CD4-positive, alpha-beta T cell treated with Interleukin-10 for 1 hour (primary cell): ENCODE measurements at places on chromosomes 1 and 21.

GRCh38 chr21:32764186-32764585 lies 7.4 kb downstream of the PAXBP1 start:
- DNase-seq = no peak

GRCh38 chr1:185720633-185721272 lies 13.4 kb upstream of the HMCN1 start:
- DNase-seq = no peak

GRCh38 chr21:14687268-14687625 lies 141.1 kb upstream of the SAMSN1 start:
- DNase-seq = no peak

DNA sequence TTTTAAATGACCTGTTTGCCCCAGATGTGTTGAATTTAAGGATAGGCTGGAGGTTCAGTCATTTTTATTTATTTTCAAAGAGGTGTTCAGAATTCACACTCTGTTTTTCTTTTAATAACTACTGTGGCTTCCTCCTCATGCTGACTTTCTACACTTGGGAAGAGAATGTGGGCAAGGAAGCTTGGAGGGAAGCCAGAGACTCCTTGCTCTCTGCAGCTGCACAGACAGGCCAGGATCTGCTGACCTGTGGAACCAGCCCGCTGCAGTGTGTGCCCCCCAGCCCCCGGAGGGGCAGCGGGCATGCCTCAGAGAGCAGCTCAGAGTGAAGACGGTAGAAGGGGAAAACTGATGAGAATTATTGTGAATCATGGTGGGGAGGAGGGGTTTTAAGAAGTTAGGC lies 16.9 kb downstream of the MGST3 start:
- DNase-seq = no peak

GRCh38 chr1:21622466-21623315 lies 46.5 kb downstream of the RAP1GAP start:
- DNase-seq = peak; percentile 45

DNA sequence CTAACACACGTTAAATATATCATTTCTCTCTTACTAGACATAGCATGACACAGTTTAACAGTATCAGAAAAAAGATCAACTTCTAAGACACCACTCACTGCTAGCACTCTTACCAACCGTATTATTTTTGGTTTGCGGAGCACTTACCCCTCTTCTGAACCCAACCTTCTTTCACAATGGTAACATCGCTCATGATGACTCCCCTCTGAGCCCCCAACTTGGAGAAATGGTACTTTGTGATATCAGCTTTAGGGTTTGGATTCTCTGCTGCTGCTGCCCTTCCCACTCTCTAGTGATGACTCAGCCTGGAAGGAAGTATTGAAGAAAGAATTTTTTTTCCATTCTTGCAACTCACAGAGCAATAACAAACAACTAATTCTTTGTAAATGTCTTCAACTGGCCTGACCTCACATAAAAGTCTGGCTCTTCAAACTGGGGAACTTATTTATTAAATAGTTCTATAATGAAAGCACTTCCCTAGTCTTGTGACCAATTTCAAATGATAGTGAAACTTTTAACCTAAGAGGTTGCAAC lies 7.0 kb downstream of the AKT3 start:
- peak; percentile 39 for DNase-seq

GRCh38 chr1:115668579-115668978 lies 26.8 kb downstream of the VANGL1 start:
- no peak for DNase-seq

GRCh38 chr1:41359211-41360073 lies 1.8 kb upstream of the FOXO6 start:
- DNase-seq = no peak

- no peak for DNase-seq
Observed at GRCh38 chr1:147794570-147794969, 34.2 kb upstream of the GJA5 start.

- peak; percentile 54 for DNase-seq
Observed at GRCh38 chr1:7680207-7680954, 90.7 kb upstream of the VAMP3 start.

- DNase-seq = no peak
Observed at GRCh38 chr1:58994664-58995063, 210.8 kb upstream of the JUN start.

DNA sequence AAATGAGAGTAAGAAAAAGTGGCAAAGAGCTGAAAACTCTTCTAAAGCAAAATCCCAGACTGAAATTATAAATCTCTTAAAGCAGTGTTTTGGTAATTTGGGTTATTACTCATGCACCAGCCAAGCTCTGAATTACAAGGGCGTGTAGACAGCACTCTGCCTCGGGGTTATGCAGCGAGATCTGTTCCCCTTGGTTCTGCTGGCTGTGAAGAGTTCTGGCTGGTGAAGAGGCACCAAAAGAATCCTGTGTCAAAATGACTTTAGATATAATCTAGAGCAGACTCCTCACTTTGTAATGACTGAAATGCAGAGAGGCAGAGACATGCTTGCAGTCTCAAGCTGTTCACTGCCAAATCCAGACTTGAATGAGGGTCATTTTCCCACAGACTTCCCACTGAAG lies 461.8 kb upstream of the CXADR start:
- DNase-seq = no peak

GRCh38 chr1:172071746-172072145 lies 230.4 kb downstream of the DNM3 start:
- DNase-seq = no peak

GRCh38 chr1:210394281-210394821 lies 65.6 kb downstream of the HHAT start:
- no peak for DNase-seq

GRCh38 chr1:30402031-30402430 lies 321.4 kb downstream of the MATN1 start:
- DNase-seq = no peak

DNA sequence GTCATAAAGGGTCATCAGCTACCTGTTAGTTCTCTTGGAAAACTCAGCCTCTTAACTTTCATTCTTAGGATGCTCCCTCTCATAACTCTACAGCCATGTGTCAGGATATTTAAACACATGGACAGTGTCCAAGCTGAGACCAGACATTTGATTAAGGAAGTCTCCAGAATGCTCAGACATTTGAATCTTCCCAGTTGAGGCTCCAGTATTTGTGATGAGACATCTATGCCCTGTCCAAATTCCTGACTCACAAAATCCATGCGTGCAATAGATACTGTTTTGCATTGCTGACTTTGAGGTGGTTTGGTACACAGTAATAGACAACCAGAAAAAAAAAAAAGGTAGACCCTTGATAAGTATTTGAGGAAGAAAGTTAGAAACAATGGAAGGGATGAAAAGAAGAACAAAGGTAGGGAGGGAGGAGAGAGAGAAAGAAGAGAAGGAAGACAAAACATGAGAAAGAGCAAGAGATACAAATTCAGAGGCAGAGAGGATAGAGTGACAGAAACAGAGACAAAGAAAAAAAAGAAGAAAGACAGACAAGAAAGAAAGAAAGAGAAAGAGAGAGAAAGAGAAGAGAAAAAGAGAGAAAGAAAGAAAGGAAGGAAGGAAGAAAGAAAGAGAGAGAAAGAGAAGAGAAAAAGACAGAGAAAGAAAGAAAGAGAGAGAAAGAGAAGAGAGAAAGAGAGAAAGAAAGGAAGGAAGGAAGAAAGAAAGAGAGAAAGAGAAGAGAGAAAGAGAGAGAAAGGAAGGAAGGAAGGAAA lies 275.5 kb upstream of the PRMT6 start:
- DNase-seq = no peak

DNA sequence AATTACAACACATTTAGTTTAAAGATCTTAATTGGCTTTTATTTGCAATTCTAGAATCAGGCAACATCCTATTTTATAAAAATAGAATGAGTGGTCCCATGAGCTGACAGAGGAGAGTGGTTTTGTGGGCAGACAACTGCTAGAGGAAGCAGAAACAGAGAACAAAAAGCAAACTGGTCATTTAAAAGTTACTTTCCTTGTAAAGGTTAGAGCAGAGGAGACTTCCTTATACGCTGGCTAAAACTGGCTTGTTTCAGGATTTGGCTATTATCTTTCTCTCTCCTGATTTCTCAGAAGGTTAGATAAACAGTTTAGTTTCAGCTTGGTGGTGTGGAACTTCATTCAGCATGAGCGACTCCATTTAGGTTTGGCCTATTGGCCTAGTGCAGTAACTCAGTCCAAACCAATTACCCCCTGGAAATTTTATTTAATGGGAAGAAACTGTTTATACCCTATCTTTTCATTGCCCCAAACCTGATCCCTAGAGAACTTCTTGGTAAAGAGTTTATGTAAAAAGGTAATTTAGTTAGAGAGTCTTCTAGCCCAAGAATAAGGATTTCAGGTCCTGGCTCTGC lies 32.2 kb upstream of the IL20 start:
- no peak for DNase-seq

DNA sequence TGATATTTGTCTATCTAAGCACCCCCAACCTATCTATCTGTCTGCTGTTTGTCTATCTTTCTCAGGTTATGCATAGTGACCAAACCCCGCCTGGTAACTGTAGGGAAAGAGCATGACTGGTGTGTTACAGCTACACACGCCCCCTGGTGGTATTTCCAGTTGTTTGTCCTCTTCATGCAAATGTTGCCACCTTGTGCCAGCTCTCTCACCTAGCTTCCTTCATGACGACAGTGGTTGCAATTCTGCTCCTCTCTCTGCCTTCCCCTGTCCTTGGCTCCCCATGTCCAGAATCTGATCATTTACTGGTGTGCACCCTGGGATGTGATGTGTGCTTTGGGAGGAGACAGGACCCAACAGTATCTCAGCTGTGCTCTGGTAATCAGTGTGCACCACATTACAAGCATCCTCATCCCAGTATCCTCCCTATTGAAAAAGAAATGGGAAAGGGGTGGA lies 8.1 kb upstream of the INKA2 start:
- peak; percentile 79 for DNase-seq

DNA sequence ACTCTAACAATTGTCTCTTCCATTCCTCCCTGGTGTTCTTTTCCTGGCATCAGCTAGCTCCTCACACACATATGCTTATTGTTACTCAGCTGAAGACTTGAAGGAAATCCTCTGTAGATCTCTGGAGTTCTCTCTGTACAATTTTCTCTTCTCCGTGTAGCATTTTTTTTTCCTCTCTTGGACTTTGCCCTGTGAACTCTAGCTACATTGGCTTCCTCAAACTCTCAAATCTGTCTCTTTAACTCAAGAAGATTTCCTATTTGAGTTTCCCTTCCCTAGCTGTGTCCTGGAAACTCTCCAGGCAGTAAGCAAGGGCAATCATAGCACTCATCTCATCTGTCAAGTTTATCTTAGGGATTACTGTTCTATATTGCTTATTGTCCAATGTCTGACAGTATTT lies 4.3 kb upstream of the MIA3 start:
- no peak for DNase-seq

GRCh38 chr1:227543283-227544066 lies 19.9 kb upstream of the ZNF678 start:
- DNase-seq = no peak

DNA sequence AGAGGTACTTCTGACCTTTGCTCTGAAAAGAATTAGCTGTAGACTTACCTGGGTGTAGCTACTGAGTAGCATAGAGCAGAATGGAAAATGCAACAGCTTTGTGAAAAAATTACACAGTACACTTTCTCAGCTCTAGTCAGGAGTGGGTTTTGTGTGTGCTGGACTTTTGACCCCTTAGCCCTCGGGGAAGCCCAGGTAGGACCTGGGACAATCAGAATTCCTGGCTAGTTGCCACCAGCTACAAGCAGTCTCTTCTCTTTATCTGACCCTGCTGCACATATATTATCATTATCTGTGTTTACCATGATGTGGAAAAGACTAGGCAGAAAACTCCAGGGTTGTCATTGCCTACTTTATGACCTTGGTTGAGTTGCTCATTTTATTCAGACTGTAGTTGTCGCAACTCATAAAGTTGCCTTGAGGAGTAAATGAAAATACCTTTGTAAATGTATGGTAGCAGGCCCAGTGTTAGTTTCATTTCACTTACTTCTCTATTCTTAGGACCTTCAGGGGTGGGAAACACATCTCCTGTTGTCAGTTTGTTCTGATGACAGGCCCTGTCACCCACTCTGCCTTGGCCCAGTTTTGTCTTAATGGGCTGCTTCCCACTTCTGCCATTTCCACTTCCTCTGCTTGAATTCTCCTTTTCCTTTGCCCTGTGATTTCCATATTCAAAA lies 5.4 kb downstream of the NEK7 start:
- no peak for DNase-seq

DNA sequence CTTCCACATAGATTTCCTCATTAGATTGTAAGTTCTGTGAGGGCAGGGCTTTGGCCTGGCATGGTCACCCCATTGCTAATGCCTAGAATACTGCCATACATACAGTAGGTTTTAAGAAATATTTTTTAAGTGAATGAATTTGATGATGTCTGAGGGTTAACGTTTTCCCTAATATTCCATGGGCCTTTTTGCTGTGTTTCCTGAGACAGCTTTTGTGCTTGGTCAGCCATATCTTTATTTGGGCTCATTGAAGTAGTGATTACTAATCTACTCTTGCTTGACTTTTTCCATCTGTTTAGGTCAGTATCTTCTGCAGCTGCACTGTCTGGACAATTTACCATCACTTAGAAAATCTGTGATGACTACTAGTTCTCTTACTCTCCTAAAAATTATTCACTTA lies 3.5 kb downstream of the CDC42 start:
- no peak for DNase-seq

- peak; percentile 71 for DNase-seq
Observed at GRCh38 chr1:92968138-92969032, 7.1 kb upstream of the DIPK1A start.

- no peak for DNase-seq
Observed at GRCh38 chr21:43193651-43194302, 25.0 kb downstream of the CRYAA start.

- no peak for DNase-seq
Observed at GRCh38 chr1:234848972-234849649, 239.1 kb upstream of the IRF2BP2 start.

DNA sequence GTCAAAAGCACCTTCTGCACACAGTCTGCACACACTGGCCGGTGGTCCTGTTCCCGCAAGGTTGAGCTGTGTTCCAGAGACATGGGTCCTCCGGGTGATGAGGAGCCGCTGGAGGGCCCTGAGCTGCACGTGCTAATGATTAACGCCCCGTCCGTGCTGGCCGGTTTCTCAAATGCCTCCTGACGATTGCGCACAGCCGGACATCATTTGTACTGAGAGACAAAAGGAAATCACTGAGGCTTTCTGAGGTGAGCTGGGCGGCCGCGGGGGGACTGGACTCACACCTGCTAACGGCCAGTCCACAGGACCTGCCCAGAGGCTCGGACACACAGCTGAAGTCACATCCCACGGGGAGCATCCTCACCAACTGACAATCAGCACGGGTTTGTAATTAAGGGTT lies 29.2 kb downstream of the POFUT2 start:
- no peak for DNase-seq

- no peak for DNase-seq
Observed at GRCh38 chr1:196380316-196380715, 227.9 kb downstream of the KCNT2 start.

DNA sequence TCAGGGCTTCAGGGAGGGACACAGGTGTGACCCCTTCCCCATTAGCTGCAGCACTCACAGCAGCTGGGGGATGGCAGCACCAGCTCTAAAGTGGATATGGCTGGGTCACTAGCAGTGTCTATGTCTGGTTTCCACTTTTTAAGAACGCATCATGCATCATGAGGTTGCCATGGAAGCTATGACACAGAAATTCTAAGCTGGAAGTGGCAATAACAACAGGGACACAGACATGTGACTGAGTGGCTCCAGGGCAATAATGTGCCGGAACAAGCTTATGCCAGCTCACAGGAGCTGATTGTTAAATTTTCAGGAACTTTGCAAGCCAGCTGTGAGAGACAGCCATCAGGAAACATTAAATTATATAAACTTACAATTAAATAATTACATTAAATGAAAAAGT lies 51.2 kb upstream of the NFASC start:
- DNase-seq = no peak
